Astrocyte of the spinal cord (primary cell): ENCODE measurements at places on chromosomes 1 and 21.

- peak; percentile 84 for DNase-seq
Observed at GRCh38 chr1:202207292-202207691, 13.7 kb downstream of the LGR6 start.

DNA sequence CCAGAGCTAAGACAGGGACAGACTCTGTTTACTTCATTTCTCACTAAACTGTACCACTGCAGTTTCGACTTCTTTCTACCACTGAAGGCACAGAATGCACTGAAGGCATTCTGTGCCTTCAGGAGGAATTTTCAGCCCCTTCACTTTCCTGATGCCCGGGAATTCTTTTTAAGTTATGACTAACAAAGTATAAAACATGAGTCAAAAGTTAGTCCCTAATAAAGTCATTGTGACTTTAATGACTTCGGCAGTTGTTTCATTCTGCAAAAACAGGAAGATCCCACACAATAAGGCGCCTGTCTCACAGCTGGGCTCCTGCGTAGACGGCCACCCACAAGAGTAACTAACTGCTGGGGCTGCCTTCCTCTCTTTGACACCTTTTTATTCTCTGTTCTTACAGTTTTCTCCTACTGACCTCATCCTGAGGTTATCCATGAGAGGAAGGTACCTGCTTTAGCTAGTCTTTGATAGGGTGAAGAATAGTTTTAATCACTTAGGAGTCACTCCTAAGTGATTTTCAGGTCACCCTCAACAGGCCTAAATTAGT, 183.9 kb upstream of the SGIP1 start:
- peak; percentile 55 for DNase-seq

- no peak for DNase-seq
Observed at GRCh38 chr1:228410015-228410414, 3.4 kb upstream of the TRIM11 start.

GRCh38 chr1:233566886-233567285, 47.0 kb upstream of the KCNK1 start:
- DNase-seq: no peak

DNA sequence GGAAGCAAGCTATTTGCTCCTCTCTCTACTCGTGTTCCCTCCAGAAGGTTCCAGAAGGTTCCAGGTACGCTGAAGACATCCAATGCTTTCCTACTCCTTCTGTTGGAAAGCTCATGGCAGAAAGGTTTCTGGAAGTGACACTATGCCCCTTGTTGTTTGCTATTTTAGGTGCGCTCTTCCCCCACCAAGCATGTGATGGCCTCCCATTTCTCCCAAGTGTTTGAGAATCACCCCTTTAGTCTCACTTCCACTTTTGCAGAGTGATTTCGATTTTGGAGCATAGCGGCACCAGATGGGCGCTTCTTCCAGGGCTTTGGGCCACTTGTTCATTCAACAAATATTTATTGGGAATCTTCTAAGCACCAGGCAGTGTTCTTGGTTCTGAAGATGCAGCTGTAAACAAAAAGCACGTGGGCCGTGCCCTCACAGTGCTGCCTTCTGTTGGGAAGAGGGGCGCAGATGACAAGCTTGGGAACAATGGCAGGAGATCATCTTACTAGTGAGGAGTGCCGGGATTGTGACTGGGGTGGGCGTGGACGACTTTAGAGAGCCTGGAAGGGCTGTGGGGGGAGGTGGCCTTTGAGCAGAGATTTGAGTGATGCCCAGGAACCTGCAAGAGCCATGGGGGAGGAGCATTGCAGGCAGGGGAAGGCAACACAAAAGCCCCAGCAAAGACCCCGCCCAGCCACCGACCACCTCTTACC, 43.0 kb upstream of the TARDBP start:
- no peak for DNase-seq

- peak; percentile 41 for DNase-seq
Observed at GRCh38 chr1:204446413-204447111, 34.9 kb upstream of the PPP1R15B start.

- no peak for DNase-seq
Observed at GRCh38 chr1:98854137-98854536, 150.5 kb downstream of the PLPPR5 start.

GRCh38 chr1:44707112-44707881, 23.7 kb downstream of the RNU5D-1 start:
- peak; percentile 89 for DNase-seq
